ENCODE measurements at places on chromosomes 11 and 22.

GRCh38 chr22:20957683-20958431, 9.2 kb upstream of the AIFM3 start:
- DNase-seq: no peak

DNA sequence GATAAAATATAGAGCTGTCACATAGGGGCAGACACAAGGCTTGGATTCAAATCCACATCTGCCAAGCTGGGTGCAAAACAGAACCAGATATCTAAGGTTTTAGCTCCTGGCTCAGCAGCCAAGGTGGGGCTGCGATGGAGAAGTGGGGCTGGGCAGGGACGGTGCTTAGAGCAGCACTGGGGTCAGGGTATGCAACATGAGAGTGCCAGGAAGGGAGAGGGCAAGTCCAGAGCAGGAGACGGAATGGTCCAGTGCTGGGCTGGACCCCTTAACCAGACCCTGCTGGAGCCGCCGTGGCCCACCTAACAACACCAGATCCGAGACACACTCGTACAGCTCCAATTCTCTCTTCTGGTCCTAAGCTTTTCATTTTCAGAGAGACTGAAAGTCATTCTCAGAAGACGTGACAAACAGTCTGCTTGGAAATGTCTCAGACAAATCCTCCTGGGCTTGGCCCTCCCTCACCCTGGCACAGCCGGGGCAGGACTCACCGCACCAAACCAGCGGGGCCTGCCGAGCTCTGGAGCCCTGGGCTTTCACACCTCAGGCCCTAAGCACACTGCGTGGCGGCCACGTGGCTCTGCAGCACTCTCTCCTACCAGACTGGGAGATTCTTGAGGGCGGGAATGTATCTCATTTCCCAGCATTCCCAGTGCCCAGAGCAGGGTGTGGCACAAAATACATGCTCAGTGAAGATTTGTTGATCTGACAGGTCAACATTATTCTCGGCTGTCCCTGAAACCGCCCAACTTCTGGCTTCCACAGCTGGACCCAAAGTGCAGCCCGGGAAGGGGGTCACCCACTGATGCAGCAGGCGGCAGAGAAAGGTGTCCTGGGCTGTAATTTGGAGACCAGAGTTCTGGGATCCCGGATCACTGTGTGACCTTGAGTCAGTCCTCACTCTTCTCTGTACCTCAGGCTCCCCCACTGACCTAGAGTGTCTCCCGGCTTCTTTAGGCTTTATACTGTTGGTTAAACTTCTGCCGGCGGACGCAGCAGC, 11.6 kb downstream of the LRRC32 start:
- DNase-seq: no peak

DNA sequence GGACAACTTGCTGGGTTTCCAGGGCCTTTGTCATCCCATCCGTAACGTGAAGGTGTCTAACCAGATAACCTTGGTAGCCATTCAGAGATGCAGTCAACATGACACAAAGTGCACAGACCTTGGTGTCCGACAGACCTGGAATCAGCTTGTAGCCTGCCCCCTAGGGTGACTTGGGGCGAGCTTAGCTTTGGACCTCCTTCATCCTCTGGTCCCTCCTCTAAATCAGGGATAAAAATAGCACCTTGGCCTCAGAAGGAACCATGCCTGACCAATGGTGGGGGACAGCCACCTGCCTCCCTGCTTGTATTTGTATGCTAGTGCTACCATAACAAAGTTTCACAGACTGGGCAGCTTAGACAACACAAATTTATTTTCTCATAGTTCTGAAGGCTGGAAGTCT, 3.7 kb downstream of the SNRPD3 start:
- DNase-seq: no peak

DNA sequence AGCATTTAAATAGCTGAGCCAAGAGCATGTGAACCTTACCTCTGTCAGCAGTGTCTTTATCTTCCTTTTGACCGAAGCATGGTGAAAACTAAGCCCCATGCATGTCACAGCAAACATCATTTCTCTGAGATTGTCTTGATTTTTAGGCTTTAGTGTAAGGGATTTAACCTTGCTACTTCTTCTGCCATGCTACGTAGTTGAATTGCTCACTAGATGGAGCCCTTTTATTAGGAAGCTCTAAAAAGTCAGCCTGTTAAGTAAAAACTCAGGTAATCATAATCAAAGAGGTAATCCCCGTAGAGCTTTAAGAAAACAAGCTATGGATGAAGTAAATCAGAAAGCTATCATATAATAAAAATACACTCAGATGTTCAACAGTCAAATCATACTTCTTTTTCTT, 149.5 kb downstream of the PGR start:
- DNase-seq: no peak

GRCh38 chr11:76601272-76601671, 69.3 kb downstream of the LRRC32 start:
- no peak for DNase-seq

DNA sequence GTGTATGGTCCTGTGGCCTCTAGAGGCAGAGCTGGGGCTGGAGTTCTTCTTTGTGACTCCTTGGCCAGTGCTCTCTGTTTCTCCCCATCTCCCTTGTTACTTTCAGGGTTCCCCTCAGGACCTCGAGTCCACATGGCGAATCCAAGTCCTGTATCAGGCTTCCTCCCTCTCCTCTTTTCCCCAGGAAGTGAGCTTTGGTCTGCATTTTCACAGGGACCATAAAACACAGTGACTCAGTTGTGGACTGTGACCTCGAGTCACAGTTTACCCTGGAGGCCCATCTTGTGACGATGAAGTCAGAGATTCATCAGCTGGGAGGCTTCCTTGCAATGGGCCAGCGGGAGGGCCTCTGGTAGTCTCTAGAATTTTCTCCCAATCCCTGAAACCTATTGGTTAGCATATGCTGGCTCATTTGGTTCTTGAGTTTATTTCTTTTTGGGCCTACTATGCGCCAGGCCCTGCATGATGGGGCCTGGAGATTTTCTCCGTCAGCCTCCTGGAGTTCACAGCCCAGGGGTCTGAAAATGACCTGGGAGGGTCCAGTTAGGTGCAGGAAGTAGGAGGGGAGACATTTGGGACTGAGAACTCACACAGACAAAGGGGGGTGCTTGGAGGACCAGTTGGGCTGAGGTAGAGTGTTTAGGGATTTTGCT, 100.8 kb downstream of the KIAA1671 start:
- no peak for DNase-seq

GRCh38 chr11:111001081-111001430, 244.5 kb upstream of the POU2AF2 start:
- DNase-seq: no peak

DNA sequence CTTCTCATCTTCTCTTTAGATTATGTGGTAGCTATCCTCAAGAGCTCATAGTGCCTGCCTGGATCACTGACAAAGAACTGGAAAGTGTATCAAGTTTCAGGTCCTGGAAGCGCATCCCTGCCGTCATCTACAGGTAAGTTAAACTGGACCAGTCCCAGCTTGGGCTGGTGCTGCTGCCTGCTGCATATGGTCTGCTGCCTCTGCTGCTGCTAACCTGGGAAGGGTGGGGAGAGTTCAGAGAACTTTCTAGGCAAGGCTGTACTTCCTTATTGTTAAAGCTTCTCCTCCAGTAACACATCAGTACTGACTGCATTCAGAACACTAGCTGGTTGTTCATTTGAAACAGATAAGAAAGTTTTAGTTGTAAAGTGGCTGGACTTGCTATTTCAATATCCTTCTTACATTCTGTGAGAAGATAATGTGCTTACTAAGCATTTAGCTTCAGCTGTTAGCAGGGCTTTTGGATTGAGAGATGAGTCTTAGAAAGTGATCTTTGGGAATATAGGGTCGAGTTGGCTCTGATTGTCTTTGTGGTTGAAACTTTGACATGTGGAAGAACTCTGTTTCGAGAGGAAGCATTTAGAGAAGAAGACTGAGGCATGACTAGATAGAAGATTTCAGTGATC, 77.3 kb upstream of the HORMAD2 start:
- DNase-seq: no peak

GRCh38 chr11:16543642-16544041, 187.3 kb upstream of the SOX6 start:
- DNase-seq: no peak

DNA sequence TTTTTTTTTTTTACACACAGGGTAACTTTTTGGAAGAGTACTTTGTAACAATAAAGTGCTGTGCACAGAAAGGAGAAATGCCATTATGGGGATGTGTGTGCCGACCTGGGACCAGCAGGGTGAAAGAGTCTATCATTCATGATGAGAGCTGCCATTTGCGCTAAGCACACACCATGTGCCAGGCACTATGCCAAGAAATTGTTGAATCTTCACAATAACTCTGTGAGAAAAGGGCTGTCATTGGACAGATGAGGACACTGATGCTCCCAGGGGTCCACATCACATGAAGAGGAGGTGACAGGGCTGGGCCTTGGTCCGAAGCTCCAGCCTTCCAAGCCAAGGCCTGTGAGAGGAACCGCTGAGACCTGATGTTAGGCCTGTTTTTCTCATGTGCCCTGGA, 5.6 kb downstream of the DUSP18 start:
- DNase-seq: no peak

GRCh38 chr11:125375146-125375545, 120.9 kb downstream of the FEZ1 start:
- no peak for DNase-seq

- DNase-seq: no peak
Observed at GRCh38 chr11:32705309-32706033, 89.0 kb downstream of the CCDC73 start.

- no peak for DNase-seq
Observed at GRCh38 chr11:69598147-69598546, 42.8 kb upstream of the CCND1 start.

GRCh38 chr11:116558504-116559211, 214.1 kb downstream of the BUD13 start:
- DNase-seq: no peak

- no peak for DNase-seq
Observed at GRCh38 chr11:19344661-19345518, 104.1 kb upstream of the E2F8 start.

- DNase-seq: no peak
Observed at GRCh38 chr22:39184586-39185577, 32.4 kb upstream of the CBX7 start.

GRCh38 chr11:101726988-101727387, 143.2 kb upstream of the TRPC6 start:
- no peak for DNase-seq

- DNase-seq: peak; percentile 57
Observed at GRCh38 chr22:39292561-39293074, 26.8 kb downstream of the RPL3 start.

Measured in AG04449 (cell line).